BE2C (cell line): ENCODE measurements at places on chromosomes 2 and 18.
A peak's percentile ranks its signal among the peaks of the same experiment; 100 is the strongest.

GRCh38 chr2:150690870-150691269, 203.4 kb upstream of the RND3 start:
- no peak for DNase-seq

GRCh38 chr2:144071461-144071860, 448.5 kb downstream of the ZEB2 start:
- no peak for DNase-seq

DNA sequence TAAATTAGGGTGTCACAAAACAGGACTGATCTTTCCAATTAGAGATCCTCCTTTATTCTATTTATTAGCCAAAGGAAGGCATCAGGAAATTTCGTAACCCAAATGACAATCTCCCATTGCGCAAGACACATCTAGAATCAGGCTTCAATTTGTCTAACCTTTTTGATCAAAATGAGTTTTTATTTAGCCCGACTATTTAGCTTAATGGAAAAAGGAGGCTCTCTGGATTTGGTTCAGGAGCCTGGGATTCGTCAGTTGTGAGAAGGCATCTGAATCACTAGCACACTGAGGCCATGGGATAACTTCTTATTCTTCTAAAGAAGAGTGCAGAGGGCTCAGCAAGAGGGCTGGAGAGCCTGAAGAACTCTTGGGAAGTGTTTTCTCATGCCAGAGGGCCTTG, 332.1 kb upstream of the ETAA1 start:
- DNase-seq, result no peak

DNA sequence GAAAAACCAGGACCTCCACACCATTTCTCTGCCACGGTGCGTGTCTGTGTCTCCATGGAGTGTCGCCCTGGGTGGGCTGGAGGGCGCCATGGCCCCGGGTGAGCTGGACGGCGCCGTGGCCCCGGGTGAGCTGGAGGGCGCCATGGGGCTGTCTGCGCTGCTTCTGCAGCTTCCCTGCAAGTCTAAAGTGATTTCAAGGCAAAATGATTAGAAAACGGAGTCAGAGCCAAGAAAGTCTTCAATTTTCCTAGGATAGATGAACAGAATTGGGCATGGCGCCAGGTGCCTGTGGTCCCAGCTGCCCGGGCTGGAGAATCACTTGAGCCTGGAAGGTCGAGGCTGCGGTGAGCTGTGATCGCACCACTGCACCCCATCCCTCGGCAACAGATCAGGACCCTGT, 27.7 kb upstream of the NFATC1 start:
- DNase-seq, result peak; percentile 29

- DNase-seq, result no peak
These were observed 33.3 kb upstream of the ANKRD62 start for GRCh38 chr18:12060182-12060870.

- DNase-seq, result peak; percentile 75
These were observed at the start of gene RNF138 for GRCh38 chr18:32091724-32092421. Gene RNF138, plus strand, starts transcription at chr18:32091874. Its CDS starts 903 bp downstream, at chr18:32092777.
